ENCODE measurements at places on chromosomes 6 and 20.

GRCh38 chr20:13009682-13010406, 1.1 kb downstream of the SPTLC3 start:
- DNase-seq = no peak

- no peak for DNase-seq
These were observed 7.0 kb upstream of the BEND6 start for GRCh38 chr6:56947924-56948323.

DNA sequence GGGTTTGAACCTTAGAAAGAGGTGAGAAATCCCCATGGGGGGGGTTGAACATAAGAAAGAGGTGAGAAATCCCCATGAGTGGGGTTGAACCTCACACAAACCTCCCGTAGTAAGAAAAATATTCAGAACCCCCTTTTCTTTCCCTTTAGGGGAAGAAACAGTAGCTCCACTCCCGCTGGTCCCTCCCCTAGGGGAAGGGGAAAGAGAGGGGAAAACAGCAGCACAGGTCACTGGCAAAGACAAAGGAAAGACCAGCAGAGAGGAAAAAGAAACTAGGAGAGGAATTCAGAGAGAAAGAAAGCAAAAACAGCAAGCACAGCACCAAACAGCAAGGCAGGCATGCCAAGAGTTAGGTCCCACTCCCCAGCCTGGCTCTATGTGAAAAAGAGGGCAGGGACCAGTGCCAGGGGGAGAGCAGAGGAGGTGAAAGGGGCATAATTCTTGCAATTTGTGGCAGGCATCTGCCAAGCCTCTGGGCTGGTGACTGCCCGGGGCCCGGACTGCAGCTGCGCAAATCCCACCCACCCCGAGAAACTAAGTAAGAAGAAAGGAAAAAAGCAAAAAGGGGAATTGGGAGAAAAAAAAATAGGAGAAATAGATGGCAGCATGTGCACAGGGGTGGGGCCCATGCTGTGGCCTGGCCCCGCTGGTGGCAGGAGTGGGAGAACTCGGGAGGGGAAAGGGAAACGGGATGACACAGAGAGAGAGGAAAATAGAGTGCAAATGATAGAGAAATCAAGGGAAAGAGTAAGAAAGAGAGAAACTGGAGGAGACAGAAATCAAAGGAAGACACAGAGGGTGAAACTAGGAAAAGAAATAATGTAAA, 15.1 kb upstream of the GOPC start:
- DNase-seq = no peak

GRCh38 chr6:165732696-165733488, 69.9 kb upstream of the PDE10A start:
- no peak for DNase-seq

GRCh38 chr6:166484863-166485262, 101.6 kb downstream of the RAMACL start:
- DNase-seq = no peak

GRCh38 chr6:90326404-90327057, 29.9 kb upstream of the BACH2 start:
- no peak for DNase-seq

- no peak for DNase-seq
These were observed 13.3 kb upstream of the TCFL5 start for GRCh38 chr20:62874964-62875344.

- no peak for DNase-seq
These were observed at the start of gene TFAP2C for GRCh38 chr20:56628873-56629463. TSS of gene TFAP2C (plus strand) at chr20:56629306. CDS start at chr20:56629545, 239 bp downstream.

DNA sequence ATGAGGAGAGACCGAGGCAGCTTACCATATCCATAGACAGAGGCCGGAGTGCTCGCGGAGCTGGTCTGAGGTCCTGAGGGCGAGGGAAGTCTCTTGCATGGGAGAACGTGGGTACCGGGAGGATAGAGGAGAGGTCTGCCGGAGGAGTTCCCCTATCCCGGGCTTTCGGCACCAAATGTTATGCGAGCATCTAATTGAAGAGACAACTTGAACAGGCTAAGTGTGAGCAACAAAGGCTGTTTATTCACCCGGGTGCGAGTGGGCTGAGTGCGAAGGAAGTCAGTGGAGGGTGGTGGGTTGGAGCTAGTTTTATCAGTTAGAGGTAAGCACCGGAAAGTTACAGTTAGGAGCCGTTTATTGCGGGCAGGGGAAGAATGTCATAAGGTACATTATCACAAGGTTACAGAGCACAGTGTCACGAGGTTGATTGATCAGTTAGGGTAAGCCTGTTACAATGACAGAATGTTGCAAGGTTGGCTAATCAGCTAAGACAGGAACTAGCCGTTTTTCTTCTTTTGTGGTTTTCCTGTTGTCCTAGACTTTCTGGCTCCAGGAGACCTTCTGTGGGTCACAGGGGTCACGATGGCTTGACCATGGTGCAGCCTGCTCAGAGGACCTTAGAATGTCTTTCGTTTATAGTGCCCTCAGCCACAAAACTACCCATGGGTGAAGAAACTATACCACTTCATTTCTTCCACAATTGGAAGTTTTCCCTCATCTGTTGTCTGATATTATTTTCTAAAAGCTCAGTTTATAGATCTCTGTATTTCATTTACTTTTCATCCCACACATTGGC, 746.0 kb upstream of the ADGRB3 start:
- DNase-seq = no peak

DNA sequence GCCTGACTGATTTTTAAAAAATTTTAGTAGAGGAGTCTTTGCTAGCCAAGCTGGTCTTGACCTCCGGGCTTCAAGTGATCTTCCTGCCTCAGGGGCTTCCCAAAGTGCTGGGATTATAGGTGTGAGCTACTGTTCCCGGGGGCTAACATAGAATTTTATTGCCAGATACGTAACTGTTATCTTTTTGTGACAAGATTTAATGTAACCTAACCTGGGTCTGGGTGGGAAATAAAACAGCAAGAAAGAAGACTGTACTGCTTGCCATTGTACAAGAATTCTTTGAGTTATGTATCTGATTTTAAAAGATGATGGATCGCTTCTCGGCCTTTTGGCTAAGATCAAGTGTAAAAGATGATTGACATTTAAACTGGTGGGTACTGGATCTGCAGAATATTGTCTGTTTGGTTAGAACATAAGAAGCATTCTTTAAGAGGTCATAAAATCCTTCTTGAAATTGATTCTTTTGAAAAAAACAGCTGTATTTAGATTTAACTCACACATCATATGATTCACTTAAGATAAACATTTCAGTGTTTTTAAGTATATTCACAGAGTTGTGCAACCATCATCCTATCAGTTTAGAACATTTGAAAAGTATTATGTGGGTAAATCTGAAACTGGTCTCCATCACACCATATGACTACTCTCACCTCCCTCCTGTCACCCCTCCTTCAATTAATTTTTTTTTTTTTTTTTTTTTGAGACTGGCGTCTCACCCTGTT, 21.6 kb downstream of the TPX2 start:
- no peak for DNase-seq

DNA sequence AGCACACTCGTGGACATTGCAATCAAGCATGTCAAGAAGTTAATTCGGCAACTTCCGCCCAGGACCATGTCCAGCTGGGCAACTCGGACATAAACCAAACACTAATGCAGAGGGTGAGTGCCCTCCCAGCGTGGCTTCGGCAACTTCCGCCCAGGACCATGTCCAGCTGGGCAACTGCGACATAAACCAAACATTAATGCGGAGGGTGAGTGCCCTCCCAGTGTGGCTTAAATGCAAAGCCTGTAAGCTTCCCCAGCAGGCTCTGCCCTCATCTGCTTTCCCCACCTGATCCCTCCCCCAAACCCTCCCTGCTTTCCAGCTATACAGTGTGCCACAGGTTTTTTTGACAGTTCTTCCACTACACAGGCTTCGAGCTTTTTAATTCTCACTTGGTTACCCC, 143.4 kb downstream of the PXDC1 start:
- DNase-seq = no peak

DNA sequence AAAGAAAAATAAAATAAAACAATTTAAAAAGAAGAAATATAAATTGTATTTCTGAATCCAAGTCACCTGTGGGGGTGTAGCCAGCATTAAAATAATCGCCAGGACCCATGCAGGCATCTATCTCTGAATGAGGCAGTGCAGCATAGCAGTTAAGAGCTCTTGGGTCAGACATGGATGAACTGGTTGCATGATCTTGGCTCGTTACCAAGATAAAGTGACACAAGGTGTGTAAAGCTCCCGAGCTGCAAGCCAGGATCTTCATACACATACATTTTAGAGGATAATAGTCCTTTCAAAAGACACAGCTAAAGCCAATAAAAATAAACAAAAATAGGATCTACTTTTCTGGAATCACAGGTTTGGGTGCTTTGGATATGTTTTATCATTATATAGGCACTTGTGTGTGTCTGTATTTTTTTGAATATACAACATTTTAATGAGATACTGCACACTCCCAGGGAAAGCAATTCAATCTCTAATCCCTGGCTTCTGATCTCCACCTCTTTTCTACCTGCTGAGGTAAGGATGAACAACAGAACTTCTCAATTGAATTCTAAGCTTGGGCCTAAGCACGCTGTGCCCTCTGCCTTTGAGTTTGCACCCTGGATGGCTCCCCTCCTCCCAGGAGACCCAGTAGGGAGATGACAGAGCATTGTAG, 8.9 kb downstream of the TRIM10 start:
- no peak for DNase-seq

DNA sequence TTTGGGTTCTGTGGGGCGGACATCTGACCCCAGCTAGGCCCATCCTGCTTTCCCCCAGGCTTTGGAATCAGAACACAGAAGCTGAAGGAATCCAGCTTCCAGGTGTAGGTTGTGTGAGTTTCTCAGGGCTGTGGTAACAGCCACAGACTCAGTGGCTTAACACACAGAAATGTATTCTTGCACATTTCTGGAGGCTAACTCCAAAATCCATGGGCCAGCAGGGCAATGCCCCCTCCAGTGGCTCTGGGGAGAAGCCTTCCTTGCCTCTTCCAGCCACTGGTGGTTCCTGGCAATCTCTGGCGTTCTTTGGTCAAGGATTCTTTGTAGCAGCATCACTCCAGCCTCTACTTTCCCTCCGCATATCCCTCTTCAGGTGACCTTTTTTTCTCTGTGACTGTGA, 1.3 kb upstream of the EMILIN3 start:
- DNase-seq = no peak

GRCh38 chr6:14086701-14087100, 30.9 kb upstream of the CD83 start:
- no peak for DNase-seq

- no peak for DNase-seq
These were observed at the start of gene ZSCAN9 for GRCh38 chr6:28225056-28225834. TSS of gene ZSCAN9 (plus strand) at chr6:28225275. CDS start at chr6:28227085, 1,810 bp downstream.

GRCh38 chr20:8212286-8212685, 80.2 kb downstream of the PLCB1 start:
- no peak for DNase-seq

- DNase-seq = no peak
These were observed 7.9 kb upstream of the TAGAP start for GRCh38 chr6:159052720-159053119.

DNA sequence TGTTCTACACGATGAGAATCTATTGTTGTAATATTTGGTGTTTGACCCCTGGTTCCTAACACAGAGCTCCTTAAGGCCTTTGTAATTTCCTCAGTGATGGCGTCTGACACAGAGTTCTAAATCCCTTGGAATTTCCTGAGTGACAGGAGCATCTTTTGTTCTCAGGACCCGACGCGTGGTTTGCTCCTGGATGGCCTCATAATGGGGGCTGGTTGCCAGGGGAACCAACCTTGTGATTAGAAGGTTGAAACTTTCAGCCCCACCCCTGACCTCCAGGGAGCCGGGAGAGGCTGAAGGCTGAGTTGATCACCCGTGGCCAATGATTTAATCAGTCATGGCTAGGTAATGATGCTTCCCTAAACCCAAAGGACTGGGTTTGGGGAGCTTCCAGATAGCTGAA, 20.5 kb upstream of the ZNF133 start:
- DNase-seq = no peak

- no peak for DNase-seq
These were observed 27.5 kb downstream of the FOXC1 start for GRCh38 chr6:1636971-1637871.

DNA sequence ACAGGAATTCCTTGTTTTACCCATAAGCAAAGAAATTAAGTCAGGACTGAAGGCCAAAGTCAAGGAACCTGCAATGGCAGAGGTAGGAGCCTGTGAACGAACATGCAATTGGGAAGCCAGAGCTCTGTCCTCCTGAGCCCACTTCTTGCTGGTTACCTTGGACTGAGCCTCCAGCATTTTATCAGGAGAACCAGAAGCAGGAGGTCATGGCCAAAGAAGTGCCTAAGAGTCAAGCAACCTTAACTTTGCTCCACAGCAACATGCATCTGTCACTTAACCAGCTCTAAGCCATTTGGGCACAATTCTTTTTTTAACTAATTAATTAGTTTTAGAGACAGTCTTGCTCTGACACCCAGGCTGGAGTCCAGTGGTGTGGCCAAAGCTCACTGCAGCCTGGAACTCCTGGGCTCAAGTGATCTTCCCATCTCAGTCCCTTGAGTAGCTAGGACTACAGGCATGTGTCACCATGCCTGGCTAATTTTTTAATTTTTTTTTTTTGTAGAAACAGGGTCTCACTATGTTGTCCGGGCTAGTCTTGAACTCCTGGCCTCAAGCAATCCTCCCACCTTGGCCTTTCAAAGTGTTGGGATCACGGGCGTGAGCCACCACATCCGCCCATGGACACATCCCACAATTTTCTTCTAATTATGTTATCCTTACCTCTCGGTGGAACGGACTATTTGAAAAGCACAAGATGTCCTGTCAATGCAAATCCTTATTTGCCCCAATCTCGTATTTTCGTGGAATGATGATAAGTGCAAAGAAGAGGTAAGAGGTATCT, 334.2 kb downstream of the CD83 start:
- DNase-seq = no peak

DNA sequence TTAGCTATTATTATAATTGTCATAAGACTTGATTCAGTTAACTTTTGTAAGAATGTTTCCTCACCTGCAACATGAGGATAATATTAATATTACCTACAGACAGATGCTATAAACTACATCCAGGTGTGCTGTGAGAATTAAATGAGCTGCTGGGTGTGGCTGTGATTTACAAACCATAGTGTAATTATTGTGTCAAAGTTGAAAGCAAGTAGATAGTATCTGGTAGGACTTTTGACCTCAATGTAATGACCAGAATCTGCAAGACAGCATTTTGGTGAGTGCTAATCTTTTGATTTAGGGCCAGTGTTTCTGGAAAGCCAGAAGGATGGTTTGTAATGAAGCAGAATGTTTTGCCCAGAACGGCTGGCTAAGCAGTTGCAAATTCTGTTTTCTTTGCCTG, 162.5 kb downstream of the TRMT11 start:
- DNase-seq = no peak

DNA sequence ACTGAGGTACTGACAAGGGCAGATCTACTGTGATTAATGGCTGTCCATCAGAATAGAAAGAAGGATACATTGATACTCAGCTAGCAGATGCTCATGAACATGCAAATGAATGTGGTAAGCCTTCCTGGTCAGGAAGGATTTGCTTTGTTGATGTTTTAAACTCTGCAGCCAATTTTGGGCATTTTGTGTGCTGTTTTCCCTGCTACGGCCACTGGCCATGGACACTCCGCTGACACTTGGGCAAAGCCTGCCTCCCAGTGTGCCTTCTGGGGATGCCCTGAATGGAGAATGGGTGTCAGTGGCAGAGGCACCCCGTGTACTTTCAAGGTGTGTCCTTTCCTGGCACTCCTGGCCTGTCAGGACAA, 113.1 kb downstream of the SOBP start:
- DNase-seq = no peak
